ENCODE measurements at places on chromosomes 4 and X.

DNA sequence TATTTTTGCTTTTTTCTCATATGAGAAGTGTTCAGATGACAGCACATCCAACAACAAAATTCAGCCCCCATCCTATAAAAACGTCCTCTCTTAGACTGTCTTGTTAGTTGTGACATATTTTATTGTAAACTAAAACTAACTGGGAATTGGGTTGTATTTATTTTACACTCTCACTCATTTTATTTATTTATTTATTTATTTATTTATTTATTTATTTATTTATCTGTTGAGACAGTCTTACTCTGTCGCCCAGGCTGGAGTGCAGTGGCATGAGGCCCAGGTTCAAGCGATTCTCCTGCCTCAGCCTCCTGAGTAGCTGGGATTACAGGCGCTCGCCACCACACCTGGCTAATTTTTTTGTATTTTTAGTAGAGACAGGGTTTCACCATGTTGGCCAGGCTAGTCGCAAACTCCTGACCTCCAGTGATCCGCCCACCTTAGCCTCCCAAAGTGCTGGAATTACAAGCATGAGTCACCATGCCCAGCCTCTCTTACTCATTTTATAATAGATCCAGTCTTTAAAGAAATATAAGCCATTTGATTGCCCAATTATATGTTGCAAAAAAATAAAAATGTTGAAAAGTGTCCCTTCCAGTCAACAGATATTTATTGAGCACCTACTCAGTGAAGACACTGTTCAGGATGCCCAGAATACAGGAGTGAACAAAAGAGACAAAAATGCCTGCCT lies 44.6 kb downstream of the PALLD start:
- H3K36me3 ChIP-seq = no peaks in the 10 kb centered on the region
- no peak overlapping the region for H3K27ac ChIP-seq
- peaks cover 17% of the 10 kb centered on the region for H3K4me1 ChIP-seq

DNA sequence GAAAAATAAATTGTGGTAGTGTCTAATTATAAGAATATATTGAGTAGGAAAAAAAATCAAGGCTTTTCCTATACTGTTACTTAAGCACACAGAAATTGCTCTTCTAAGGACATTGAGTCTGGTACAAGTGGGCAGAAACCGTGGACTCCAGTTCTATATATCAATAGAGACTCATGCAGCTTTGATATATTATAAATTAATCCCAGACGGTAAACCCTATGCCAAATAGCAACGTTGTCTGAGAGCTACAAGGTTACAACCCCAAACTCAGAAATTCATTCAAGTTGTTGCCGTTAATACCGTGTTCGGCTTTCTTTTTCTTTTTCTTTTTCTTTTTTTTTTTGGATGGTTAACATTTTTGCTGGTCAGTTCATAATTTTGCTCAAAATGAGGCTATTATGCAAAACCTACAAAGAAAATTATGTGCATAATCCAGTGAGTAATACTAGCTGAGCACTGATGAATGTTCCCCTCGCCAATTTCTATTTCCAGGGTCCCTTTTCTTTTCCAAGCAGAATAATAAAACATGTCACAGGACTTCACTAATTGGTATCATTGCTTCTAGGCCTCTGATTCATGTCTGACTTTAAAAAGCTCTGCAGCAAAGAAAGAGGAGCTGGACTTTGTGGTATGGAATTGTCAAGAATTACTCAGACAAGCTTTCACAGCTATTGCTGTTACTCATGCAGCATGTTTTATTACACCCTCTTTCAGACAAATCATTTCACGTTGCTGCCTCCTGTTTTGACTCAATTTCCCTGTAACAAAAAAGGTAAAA lies 737.7 kb downstream of the NLGN4X start:
- no peak for DNase-seq
- H3K4me1 ChIP-seq = no peaks in the 10 kb centered on the region
- no peak overlapping the region for H3K4me3 ChIP-seq
- H3K36me3 ChIP-seq = no peaks in the 10 kb centered on the region
- no peaks in the 10 kb centered on the region for H3K27me3 ChIP-seq

GRCh38 chrX:23228454-23228853 lies 106.2 kb upstream of the PTCHD1 start:
- H3K27ac ChIP-seq = no peak overlapping the region
- DNase-seq = no peak
- no peaks in the 10 kb centered on the region for H3K4me1 ChIP-seq
- H3K4me3 ChIP-seq = no peak overlapping the region

DNA sequence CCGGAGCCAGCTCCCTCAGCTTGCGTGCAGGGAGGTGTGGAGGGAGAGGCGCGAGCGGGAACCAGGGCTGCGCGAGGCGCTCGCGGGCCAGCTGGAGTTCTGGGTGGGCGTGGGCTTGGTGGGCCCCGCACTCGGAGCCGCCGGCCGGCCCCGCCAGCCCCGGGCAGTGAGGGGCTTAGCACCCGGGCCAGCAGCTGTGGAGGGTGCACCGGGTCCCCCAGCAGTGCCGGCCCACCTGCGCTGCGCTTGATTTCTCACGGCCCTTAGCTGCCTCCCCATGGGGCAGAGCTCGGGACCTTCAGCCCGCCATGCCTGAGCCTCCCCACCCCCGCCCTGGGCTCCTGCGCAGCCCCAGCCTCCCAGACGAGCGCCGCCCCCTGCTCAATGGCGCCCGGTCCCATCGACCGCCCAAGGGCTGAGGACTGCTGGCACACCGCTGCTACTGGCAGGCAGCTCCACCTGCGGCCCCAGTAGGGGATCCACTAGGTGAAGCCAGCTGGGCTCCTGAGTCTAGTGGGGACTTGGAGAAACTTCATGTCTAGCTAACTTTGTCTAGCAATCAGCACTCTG lies 37.8 kb upstream of the SMARCAD1 start:
- no peak overlapping the region for H3K4me3 ChIP-seq
- no peaks in the 10 kb centered on the region for H3K36me3 ChIP-seq
- no peak overlapping the region for H3K27ac ChIP-seq
- H3K27me3 ChIP-seq = no peaks in the 10 kb centered on the region

GRCh38 chr4:124276461-124276860 lies 436.1 kb downstream of the ANKRD50 start:
- no peak overlapping the region for H3K27ac ChIP-seq
- no peaks in the 10 kb centered on the region for H3K36me3 ChIP-seq
- H3K4me1 ChIP-seq = no peaks in the 10 kb centered on the region
- H3K27me3 ChIP-seq = no peaks in the 10 kb centered on the region
- no peak for DNase-seq

DNA sequence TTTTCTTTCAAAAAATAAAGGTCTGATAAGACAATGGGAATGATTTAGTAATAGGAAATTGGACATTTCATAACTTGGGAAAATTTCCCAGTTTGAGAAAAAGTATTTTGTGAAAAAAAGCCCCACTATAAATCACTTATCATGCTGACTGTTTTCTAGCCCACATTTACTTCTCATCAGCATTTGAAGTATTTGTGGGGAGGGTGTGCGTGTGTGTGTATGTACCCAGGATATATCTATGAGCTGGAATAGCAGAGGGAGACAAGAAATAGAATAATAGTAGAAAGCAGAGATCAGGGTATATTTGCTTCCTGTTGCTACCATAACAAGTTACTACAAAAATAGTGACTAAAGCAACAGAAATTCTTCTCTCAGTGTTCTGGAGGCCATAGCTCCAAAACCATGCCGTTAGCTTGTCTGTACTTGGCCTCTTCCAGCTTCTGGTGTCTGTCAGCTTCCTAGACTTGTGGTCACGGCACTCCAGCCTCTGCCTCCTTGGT lies 139.8 kb downstream of the PTTG2 start:
- no peak overlapping the region for H3K27ac ChIP-seq
- H3K27me3 ChIP-seq = no peaks in the 10 kb centered on the region
- no peak for DNase-seq
- no peaks in the 10 kb centered on the region for H3K4me1 ChIP-seq
- H3K36me3 ChIP-seq = peaks cover 15% of the 10 kb centered on the region
- no peak overlapping the region for H3K4me3 ChIP-seq

All from GM23338 (cell line).